Stimulated activated CD8-positive, alpha-beta memory T cell treated with anti-CD3 and anti-CD28 coated beads, Interleukin-2, amount 100 ng/mL, for 48 hours (primary cell): ENCODE measurements at places on chromosomes 5 and 9.

GRCh38 chr5:150540615-150541396 is 32.9 kb downstream of the NDST1 start:
- no peak for DNase-seq

- DNase-seq, result no peak
Observed at GRCh38 chr5:14806456-14806855, 65.1 kb downstream of the ANKH start.

DNA sequence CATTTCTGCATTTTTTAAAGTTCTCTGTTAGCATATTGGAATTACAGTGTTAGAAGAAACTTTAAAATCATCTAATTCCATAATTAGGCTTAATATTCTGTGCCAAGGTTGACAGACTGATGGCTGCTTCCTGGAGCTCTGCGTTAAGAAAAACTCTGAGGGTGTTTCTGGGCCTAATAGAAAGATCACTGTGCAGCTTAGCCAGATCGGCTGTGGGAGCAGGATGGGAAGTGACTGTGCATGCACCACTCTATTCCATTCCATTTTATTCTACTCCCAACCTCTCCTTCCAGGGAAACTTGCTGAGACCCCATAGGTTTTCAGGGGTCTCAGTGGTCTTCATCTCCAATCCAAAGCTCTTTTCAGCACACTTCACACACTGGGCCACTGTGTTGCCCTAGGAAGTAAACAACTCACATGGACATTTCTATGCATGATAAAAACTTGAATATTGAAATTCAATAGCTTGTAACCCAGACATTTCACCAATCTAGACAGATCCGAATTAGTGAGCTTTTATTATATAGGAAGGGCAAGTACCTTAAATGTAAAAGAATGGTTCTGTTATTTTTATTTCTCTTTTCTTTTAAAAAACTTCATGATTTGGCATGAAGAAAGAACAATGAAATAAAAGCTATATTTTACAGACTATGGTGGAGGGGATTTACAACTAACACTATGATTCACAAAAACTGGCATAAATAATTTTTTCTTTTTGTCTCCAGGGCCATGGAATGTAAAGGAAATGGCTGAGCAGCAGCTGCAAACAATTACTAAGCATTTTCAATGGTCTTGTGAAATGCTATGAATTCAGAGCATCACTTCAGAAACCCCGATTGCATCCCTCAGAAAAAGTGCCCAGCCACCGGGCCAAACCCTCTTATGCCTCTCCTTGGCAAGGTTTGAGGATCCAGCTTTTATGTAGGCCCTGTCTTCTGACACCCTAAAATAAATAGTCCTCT is 51.4 kb upstream of the DAB2 start:
- DNase-seq, result no peak

DNA sequence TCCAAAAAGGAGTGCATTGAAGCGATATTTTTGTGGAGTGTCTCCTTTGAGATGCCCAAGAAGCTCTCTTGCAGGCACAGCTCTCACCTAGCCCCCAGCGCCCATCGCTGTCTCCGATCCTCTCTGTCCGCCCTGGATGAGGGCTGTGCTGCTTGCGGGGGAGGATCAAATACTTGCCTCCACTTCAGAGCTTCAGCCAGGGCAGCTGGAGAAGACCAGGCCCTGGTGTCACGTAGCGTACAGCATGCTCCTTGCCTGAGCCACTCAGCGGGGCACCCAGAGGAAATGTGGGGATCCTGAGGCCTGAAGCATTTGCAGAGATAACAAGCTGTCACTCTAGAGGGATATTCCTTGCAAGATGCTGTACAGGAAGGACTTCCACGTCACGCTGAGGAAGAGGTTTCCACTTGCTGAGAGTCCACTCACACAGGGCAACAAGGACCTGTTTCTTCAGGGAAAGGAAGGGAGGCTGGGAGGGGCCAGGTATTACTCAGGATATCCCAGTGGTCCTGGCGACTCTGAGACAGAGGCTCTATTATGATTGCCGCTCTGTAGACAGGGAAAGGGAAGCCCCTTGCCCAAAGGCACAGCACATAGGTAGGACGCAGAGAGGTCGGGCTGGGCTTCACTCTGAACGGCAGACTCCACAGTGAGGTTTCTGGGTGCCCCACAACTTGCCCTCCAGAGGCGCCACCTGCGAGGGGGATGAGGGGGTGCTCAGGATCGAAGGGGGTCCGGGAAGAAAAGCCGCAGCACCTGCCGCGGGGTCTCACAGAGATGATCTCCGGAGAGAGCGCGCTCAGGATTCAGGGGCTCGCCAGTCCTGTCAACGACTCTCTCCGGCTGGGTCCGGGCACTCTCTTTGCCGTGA is 64.0 kb downstream of the CRB2 start:
- DNase-seq, result no peak

GRCh38 chr9:99031319-99031718 is 73.6 kb upstream of the TGFBR1 start:
- DNase-seq, result no peak

- peak; percentile 23 for DNase-seq
Observed at GRCh38 chr9:127505396-127506116, 54.2 kb downstream of the LRSAM1 start.
